ENCODE measurements at places on chromosomes 16 and 17. TPM values are rescaled to one million over a fixed set of nuclear protein-coding genes. Genes with fewer than 3 reads are reported as not detected.

Gene KRTAP2-2
- not detected for total RNA-seq

GRCh38 chr17:2912754-2913153 lies 116.5 kb downstream of the RAP1GAP2 start:
- no peak overlapping the region for H3K4me3 ChIP-seq
- no peaks in the 10 kb centered on the region for H3K4me1 ChIP-seq
- no peaks in the 10 kb centered on the region for H3K36me3 ChIP-seq
- no peaks in the 10 kb centered on the region for H3K27me3 ChIP-seq
- DNase-seq, result no peak

DNA sequence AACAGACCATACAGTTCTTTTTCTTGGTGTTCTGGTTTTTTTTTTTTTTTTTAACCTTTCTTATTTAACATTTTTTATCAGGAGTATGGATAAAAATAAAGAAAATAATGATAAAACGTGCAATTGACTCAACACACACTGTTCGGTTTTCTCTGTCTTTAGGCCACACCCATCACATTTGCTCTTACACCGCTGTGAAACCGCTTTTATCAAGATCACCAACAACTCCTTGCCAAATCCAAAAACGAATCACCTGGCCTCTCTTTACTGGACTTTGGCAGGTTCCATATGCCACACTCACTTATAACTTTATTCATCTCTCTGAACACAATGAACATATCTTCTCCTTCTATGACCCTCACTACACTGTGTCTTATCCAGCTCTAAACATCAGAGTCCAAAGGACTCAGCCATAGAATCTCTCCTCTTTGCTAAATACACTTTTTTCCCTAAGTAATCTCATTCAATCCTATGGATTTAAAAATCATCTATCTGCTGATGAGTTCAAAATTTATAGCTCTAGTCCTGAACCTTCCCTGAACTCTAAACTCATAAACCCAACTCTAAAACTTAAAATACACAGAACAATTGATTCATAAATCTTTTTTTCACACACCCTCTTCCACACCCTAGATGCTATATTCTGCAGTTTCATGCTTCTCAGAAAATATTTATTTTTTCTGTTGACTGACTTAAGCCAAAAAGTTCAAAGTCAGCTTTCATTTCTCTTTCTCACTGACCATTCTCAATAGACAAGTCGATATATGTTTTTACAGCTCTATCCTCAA lies 800.6 kb upstream of the SOX9 start:
- H3K36me3 ChIP-seq, result no peaks in the 10 kb centered on the region
- no peaks in the 10 kb centered on the region for H3K4me1 ChIP-seq
- no peak overlapping the region for H3K4me3 ChIP-seq
- no peaks in the 10 kb centered on the region for H3K27me3 ChIP-seq

DNA sequence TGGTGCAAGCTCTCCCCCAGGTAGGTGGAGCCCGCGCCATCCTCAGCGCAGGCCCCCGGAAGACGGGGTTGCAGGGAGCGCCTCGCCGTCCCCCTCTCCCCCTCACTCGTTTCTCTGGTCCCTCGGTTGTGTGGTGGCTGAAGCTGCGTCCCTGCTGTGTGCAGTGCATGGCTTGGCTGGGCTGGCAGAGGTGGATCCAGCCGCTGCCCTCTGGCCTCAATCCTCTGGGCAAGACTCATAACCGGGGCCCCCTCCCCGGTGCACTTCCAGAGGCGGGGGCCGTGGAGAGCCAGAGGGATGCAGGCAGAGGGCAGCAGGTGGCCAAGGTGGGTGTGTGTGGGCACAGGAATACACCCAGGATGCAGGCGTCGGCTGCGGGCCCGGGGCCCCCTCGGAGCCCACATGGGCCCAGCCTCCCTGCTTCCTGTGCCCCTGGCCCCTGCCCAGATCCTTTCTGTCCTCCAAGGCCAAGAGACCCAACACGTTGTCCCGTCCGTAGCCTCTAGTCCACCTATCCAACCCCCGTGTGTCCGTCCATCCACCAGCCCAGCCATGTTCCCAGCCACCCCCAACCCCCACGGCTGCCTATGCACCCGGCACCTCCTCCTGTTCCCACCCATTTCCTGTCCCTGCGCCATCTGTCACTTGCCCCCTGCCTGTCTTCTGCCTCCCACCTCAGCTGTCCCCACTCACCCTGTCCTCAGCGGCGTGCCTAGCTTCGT lies 9.3 kb downstream of the TPSG1 start:
- DNase-seq, result no peak
- H3K27me3 ChIP-seq, result no peaks in the 10 kb centered on the region
- H3K36me3 ChIP-seq, result no peaks in the 10 kb centered on the region
- H3K4me3 ChIP-seq, result no peak overlapping the region
- H3K4me1 ChIP-seq, result no peaks in the 10 kb centered on the region
- H3K27ac ChIP-seq, result no peak overlapping the region

Gene TBC1D3D
- not detected for total RNA-seq

- no peak overlapping the region for H3K27ac ChIP-seq
- no peak overlapping the region for H3K4me3 ChIP-seq
- H3K4me1 ChIP-seq, result no peaks in the 10 kb centered on the region
- no peak for DNase-seq
Measured at GRCh38 chr16:77077256-77077922, 113.6 kb upstream of the MON1B start.

DNA sequence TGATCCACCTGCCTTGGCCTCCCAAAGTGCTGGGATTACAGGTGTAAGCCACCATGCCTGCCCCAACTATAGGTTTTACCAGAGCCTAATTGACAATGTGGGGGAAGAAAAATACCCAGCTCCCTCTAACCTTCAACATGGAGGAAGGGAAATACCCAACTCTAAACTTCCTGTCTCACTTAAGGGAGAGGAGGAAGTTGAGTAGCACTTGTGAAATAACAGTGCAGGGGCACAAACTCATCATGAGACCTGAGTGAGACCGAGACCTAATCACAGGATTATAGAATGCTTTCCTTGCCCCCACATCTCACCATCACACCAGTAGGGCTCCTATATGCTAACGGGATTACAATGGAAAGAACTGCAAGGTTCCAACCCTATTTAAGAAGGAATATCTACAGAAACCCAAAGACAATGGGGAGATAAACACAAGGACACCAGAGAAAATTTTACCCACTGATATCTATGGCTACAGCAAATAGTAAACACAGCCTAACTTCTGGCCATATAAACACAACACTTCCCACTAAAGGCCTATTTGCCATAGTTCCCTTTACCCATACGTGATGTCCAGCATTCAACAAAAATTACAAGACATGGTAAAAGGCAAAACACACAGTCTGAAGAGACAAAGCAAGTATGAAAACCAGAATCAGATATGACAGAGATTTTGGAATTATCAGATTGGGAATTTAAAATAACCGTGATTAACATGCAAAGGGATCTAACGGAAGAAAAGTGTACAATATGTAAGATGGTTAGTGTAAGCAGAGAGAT lies 26.9 kb downstream of the OR3A1 start:
- H3K27ac ChIP-seq, result no peak overlapping the region
- no peaks in the 10 kb centered on the region for H3K4me1 ChIP-seq
- no peaks in the 10 kb centered on the region for H3K27me3 ChIP-seq
- DNase-seq, result no peak
- H3K4me3 ChIP-seq, result no peak overlapping the region
- H3K36me3 ChIP-seq, result no peaks in the 10 kb centered on the region

DNA sequence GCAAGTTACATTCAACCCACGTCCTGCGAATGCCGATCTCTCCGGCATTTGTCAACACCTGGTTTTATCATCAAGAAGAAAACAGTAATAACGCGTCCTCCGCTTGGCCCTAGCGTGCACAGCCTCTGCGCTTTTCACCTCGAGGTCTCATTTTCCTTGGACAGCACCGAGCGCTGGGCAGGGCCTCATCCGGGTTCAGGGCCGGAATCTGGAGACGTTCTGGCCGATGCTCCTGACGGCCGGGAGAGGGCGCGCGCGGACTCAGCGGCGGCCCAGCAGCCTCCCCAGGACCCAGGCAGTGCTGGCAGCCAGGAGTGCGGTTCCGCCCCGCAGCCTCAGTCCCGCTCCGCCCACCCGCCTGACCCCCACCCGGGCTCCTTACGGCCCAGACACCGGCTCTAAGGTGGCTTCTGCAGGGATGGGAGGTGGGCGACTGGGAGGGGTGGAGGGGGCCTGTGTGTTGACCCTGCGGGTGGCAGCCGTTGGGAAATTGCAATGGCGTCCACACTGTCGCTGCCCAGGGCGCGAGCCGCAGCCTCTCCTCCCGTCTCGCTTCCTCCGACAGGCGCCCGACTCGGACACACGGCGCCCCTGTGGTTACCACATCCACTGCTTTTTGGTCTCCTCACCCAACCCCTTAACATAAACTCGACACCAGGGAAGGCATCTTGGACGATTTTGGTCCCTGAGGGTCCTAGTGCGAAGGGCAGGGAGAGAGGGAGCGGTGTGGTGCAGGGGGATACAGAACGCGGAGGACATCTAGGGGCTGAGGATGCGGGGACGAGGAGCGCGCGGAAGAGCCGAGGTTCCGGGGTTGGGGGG lies 7.4 kb upstream of the FLYWCH1 start:
- H3K4me1 ChIP-seq, result peaks cover 17% of the 10 kb centered on the region
- H3K27ac ChIP-seq, result peak overlapping the region; percentile 99
- peak overlapping the region; percentile 98 for H3K4me3 ChIP-seq
- no peaks in the 10 kb centered on the region for H3K36me3 ChIP-seq

DNA sequence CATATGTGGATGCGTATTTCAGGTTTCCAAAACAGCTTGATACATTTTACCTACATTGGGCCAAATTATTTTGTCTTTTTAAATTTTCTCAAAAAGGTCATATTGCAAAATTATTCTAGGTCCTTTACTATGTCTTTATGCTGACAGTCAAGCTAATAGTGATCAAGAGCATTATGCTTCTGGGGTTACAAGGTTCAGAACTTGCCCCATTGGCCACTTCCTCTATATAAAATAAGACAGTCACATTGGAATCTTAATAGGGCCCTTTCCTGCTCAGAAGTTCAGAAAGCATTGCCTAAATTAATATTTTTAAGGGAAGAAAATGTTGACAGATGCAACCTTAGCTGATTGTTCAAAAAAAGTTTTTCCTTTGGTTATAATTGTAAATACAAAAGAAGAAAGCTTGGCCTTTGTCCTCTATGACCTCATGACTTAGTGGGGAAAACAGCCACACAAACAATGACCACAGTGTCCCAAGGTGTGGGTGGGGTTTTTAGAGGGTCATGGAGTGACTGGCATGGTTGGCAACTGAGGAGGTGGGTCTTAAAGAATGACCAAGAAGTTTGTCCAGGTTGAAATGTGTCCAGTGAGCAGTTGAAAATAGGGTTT lies 11.8 kb upstream of the RAB11FIP4 start:
- H3K27ac ChIP-seq, result no peak overlapping the region
- no peak for DNase-seq
- no peak overlapping the region for H3K4me3 ChIP-seq
- H3K4me1 ChIP-seq, result no peaks in the 10 kb centered on the region

Gene DRC3
- total RNA-seq, result 1.4 TPM

- no peak for DNase-seq
- no peaks in the 10 kb centered on the region for H3K4me1 ChIP-seq
- no peak overlapping the region for H3K4me3 ChIP-seq
- no peak overlapping the region for H3K27ac ChIP-seq
- no peaks in the 10 kb centered on the region for H3K27me3 ChIP-seq
- no peaks in the 10 kb centered on the region for H3K36me3 ChIP-seq
Measured at GRCh38 chr16:62933929-62934328, 897.7 kb upstream of the CDH8 start.

DNA sequence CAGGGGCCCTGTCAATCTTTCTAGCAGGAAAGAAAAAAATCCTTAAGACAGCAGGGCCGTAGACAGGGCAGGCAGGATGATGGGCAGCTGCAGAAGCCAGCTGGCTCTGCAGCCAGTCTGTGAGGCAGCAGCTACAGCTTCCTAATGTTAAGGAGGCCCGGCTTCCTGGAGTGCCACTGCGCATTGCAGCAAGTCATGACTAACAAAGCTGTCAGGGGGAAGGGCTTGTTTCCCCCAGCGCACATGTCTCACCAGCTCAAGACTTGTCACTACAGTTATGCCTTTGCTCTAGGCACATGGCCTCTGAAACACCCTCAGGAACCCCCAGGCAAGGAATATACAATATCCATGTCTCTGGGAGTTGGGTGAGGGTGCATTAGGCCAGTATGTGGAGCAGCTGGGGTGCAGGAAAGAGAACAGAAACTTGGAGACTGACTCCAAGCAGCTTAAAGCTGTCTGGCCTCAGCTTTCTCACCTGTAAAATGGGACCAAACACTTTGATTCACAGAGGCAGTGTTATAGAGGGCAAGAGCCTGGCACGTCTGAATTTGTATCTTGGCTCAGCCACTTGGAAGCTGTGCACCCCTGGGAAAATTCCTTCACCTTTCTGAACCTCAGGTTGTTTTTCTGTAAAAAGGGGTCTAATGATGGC lies 220.0 kb downstream of the HAPSTR1 start:
- no peaks in the 10 kb centered on the region for H3K36me3 ChIP-seq
- no peak for DNase-seq
- no peak overlapping the region for H3K4me3 ChIP-seq
- H3K27ac ChIP-seq, result no peak overlapping the region
- no peaks in the 10 kb centered on the region for H3K4me1 ChIP-seq

DNA sequence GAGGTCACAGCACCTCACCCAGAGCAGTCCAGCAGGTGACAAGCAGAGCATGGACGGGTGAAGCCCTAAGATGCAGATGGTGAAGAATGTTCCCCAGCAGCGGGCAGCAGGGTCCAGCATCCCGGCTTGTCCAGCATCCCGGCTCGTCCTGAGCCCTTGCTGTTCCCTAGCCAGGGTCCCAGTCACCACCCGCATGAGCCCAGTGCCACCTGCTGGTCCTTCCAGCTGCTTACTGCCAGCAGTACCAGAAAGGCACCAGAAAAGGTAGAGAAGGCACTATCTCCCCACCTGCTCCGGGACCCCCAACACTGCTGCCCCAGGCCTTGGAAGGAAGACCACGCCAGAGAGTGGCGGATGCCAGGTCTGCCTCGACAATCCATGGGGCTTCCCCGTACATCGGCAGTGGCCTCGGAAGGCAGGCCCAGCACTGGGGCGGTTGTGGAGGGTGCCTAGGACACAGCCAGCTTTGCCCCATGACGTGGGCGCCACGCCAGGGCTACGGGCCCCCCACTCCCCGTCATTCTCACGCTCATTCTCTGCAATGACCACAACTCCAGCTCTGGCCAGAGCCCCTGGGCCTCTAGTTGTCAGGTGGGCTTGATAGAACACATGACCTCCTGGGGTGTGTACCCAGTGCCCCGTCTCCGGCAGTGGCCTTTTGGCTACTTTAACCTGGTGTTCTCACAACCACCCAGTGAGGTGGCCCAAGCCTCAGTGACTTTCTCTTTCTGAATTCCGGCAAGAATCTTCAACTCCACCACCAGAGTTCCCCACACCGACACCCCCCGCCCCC lies 1.4 kb downstream of the CENPX start:
- peak; percentile 71 for DNase-seq
- no peak overlapping the region for H3K4me3 ChIP-seq
- H3K27me3 ChIP-seq, result no peaks in the 10 kb centered on the region
- H3K27ac ChIP-seq, result no peak overlapping the region
- no peaks in the 10 kb centered on the region for H3K36me3 ChIP-seq
- peaks cover 29% of the 10 kb centered on the region for H3K4me1 ChIP-seq

All from heart right ventricle (tissue), 16 donors.